ENCODE measurements at places on chromosomes 11 and 22.

DNA sequence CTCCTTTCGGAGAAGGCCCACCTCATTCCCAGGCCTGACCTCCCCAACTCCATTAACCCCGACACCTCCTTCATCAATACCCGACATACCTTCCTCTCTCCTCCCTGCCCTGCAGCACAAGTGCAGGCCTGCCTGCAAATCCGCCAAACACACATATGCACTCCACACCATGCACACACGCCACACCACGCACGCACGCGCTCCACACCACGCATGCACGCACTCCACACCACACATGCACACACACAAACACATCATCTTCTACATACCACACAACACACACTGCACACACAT lies 629.6 kb downstream of the TBC1D22A start:
- DNase-seq: no peak

GRCh38 chr11:371051-371450 lies 1.8 kb downstream of the B4GALNT4 start:
- DNase-seq: no peak

DNA sequence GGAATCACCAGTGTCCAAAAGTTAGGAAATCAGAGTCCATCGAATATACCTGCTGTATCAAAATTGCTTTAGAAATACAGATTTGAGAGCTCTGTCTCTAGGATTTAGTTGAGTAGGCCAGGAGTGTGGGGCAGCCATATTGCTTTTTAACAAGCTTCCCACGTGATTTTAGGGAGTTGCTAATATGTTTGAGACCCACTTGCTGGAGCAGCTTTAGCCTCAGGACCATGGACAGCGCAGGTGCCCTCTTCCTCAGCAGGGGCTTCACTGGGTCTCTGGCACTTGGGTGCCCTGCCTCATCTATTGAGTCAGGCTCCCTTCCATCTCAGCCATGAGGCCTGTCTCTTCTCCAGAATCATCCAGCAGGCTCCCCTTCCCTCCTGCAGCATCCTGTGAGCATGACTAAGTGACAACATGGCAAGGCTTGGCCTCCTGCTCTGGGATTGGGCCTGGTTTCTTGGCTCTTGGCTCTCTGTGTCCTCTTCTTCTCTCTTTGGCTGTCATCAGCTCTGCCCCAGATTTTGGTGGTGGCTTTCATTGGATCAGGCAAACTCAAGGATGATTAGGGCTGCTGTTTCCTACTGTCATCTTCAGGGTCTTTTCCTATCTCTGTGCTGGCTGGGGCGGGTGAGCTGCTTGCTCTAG lies 70.0 kb downstream of the SGSM1 start:
- DNase-seq: peak; percentile 4

DNA sequence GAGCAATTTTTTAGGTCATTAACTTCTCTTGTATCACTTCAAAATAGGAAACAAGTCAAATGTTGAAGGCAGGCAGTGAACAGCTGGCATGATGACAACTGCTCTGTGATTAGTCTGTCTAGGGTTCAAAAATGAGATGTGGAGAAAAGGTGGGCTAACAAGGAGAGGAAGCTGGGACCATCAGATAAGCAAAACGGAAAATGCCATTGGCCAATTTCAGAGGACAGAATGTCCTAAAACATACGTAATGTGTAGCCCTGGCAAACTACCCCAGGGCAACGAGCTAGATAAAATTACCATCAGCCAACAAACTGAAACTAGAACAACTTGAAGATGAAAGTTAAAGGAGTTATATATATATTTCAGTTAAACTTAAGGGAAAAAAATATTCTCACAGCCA lies 93.2 kb downstream of the RELT start:
- DNase-seq: no peak

DNA sequence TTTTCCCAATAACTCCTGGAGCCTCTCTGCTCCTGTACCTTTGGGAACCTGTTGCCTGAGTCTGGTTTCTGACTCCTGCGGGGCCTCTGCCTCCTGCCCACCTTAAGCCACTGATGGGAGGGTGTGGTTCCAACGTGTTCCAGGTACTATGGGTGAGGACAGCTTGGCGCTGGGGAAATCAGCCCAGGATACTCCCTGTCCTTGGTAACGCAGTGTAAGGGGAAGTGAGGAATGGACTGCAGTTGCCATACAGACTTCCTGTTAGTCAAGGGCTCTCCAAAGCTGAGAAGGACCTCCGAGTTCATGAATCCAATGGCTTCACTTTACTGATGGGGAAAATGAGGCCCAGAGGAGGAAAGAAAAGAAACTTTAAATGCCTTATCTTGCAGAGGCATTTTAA lies 1.2 kb upstream of the MARK2 start:
- DNase-seq: no peak

DNA sequence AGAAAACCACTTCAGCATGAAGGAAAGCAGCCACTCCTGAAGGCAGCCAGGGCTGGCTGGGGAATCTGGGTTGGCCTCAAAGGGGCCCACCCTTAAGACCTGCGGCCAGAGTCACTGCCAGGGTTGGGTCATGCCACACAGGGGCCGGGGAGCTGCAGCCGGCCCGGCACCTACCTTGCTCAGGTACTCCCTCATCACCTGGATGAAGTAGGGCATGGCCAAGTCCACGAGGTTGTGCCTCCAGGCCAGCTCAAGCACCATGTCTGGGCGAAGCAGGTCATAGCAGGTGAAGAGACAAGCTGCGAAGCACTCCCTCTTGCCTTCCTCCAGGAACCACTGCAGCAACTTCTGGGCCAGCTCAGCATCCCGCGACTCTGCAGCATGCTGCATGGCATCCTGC lies 4.7 kb upstream of the SLC25A1 start:
- no peak for DNase-seq

DNA sequence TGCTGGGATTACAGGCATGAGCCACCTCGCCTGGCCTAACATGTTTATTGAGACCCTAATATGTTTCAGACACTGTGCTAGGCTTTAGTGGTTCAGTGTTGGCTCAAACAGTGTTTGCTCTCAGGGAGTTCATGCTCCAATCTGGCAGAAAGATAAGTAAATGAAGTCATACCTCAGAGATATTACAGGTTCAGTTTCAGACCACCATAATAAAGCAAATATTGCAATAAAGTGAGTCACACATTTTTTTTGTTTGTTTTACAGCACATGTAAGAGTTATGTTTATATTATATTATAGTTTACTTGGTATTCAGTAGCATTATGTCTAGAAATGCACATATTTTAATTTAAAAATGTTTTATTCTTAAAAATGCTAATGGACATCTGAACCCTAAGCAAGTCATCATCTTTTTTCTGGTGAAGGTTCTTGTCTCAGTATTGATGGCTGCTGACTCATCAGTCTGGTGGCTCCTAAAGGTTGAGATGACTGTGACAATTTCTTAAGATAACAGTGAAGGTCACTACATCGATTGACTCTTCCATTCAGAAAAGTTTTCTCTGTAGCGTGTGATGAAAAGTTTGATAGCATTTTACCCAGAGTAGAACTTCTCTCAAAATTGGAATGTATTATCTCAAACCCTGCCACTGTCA lies 243.0 kb upstream of the ANO5 start:
- DNase-seq: peak; percentile 3

DNA sequence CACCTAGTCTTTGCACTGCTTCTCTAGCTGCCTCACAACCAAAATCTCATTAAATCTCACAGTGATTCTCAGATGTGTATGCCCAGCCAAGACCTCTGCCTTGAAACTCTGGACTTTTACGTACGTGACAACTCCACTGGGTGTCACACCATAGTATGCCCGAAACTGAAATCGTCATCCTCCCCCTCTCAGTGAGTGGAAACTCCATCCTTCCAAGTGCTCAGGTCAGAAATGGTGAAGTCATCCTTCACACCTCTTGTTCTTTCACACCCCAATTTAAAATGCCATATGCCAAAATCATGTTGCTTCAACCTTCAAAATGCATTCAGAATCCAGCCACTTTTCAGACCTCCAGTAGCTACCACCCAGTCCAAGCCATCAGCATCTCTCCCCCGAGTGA lies 42.5 kb downstream of the SFI1 start:
- no peak for DNase-seq

DNA sequence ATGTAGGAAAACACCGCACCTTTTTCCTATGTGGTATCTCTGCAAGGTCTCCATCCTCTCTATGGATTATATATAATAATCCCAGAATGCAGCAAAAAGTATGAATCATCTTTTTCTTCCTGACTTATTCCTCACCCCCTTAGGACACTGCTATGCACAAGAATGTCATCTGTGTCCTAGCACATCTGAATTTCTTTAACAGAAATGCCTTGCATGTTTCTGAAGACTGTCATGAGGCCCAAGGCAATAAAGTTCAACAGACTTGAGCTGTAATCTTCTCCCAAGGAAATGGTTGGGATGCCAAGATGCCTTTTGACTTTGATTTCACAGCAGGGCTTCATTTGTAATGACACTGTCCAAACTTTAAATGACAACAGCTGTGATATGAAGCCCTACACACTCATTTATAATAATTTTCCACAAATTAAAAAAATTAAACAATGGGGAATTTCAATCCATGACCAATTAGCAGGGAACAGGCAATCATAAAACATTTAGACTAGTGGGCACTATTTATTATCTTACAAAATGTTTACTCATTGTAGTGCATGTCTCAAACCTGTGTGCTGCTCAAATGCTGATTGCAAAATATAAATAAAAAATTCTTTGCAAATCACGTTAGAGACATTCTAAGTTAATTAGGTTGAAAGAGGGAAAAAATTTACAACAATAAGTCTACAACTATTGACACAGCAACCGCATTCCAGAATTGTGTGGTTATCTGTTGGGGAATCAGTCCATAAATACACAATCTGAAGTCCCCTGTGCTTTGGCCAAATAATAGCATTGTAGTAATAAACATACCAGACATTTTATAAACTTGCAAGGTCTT lies 242.3 kb downstream of the SWAP70 start:
- DNase-seq: peak; percentile 100

- DNase-seq: no peak
Observed at GRCh38 chr11:61119055-61119454, 16.8 kb downstream of the CD5 start.

DNA sequence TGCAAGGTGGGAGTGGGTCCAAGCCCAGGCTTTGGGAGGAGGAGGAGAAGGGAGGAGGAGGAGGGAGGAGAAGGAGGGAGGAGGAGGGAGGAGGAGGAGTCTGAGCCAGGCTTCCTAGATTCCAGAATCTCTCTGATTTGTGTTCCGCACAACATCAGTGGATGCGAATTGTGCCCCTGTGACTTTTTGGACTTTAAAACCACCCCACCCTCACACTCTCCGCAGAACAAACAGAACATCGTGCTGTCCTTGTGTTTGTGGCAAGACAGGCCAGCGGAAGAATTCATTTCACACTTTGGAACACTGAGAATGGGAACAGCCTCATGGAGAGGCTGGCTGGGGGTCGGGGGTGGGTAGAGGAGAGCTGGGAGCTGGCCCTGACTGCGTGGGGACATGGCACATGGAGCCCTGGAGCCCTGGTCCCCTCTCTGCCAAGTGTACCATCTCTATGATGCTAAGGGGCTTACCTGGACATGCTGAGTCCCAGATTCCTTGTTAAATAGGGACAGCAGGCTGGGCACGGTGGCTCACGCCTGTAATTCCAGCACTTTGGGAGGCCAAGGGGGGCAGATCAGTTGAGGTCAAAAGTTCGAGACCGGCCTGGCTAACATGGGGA lies 16.4 kb upstream of the SHANK2 start:
- DNase-seq: no peak

DNA sequence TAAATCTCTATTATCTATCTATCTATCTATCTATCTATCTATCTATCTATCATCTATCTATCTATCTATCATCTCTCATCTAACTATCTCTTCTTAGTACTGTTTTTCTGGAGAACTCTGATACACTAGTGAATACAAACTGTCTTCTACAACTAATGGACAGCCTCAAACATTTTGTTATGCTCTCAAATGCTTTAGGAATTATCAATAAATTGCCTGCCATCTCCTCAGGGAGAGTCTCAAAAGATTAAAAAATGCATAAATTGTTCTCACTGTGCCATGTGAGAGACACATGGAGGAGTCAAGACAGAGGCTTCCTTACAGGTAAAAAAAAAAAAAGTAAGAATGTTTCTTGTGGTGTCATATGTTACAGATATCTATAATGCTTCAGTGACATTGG lies at the start of gene OR8K3:
Gene OR8K3 (plus strand): TSS at position 301 of the 400 bp plus-strand sequence. CDS start 3,163 bp downstream, outside the sequence.
- no peak for DNase-seq

DNA sequence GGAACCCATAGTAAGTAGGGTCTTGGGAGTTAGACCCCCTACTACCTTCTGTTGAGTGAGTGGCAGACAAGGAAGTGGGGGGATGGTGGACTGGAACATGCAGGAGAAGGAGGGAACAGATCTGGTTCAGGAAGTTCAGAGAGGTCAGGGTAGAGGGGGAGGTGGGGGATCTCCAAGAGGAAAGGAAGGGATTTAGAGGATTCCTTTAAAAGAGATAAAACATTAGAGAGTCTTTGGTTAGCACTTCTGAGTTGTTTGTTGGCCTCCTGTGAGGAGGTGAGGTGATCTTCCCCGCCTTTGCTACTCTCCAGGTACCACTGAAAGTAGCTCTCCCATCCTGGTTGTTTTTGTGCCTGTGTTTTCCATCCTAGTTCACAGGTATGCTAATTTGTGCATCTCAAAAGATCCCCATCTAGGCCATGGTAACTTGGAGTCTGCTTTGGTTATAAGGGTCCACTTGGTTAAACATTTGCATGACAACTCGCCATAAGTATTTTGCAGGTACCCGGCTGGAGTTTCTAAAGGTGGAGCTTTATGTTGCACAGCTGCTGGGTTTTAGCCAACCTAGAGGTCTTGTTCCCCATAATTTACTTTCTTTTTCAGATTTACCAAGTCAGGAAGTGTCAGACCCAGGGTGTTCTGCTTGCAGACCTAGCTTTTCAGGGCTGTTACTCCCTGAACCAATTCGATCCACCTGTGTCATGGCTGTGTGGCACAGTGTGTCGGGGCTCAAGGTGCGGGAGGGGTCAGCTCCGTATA lies 79.3 kb upstream of the SORL1 start:
- no peak for DNase-seq

- DNase-seq: peak; percentile 50
Observed at GRCh38 chr11:363948-364761, 5.1 kb upstream of the B4GALNT4 start.

GRCh38 chr11:74453373-74453975 lies 13.9 kb downstream of the KCNE3 start:
- DNase-seq: peak; percentile 61

DNA sequence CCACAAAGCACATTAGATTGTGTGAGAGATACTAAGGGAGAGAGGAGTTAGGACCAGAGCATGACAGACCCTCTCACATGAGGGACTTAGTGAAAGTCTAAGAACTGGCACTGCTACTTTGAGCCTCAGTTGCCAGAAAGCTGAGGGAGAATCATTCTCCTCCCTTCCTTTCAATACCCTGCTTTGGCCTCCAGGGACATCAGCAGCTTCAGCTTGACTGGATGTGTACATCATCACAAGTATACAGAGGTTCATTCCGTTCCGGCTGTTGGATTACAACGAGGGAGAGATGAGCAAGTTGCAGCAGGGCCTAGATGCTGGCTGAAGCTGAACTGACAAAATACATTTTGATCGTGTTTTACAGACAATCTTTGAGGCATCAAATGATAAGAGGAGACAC lies 15.7 kb upstream of the ANO5 start:
- no peak for DNase-seq
